Heart left ventricle (tissue), 16 donors: ENCODE measurements at places on chromosomes 11 and 22. TPM values are rescaled to one million over a fixed set of nuclear protein-coding genes. Genes with fewer than 3 reads are reported as not detected.

DNA sequence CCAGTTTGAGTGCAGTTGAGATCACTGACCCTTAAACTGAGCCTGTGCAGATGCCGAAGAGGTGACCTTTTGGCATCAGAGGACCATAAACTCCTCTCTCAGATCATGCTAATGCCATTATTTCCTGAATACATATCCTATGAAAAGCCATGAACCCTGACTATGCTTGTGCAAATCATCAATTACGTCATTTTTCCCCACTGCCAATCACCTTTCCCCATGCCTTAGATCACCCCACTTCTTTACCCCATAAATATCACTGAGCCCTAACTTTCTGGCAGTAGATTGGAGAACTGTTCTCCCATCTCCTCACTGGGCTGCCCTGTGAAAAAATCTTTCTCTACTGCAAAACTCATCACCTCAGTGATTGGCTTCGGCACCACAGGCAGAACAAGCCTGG, 32.9 kb downstream of the MTNR1B start:
- no peak for DNase-seq

- DNase-seq = no peak
These were observed 58.7 kb upstream of the B3GNT6 start for GRCh38 chr11:76975513-76975912.

DNA sequence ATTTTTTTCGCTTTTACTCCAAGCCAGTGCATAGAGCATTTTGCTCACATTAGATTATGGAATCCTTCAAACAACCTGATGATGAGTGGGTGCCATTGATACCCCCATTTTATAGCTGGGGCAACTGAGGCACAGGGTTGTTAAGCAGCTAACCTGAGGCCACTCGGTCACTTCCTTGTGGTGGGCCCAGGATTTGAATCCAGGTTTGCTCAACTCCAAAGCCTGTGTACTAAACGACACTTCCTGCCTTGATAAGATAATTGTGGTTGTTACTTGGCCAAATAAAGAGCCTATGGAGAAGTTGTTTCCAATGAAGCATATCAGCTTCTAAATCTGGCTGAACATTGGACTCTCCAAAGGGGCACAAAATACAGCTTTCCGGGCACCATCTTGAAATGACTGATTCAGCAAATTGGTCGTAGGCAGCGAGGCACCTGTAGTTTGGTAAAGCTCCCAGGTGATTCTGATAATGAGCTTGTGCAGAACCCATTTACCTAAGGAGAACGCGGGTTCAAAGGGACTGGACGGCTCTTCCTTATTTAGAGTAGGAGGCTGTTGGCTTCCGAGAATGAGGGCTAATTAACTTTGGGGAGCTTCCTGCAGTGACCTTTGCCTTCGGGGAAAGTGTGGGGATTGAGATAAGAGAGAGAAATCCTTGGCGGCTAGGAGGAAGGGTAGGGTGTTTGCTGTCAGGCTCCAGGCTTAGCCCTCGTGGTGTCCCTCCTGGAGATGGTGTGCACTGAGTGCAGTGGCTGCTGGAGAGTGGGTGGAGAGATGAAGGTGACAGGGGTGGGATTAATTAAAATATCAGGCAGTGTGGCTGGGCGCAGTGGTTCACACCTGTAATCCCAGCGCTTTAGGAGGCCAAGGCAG, 17.5 kb upstream of the EHF start:
- no peak for DNase-seq

DNA sequence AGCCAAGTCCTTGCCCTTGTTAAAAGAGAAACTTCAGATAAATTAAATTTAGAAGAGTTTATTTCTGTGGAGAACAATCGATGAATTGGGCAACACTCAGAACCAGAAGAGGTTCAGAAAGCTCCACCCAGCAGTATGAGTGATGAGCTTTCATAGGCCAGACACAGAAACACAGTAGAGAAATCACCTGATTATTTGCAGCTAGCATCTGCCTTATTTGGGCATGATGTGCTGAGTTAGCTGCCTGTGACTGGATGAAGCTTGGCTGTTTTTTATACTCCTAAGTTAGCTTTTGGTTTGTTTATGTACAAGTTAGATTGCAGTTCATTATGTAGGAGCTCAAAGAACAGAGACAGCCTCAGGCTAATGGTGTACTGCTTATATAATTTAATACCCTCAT, 269.5 kb upstream of the SESN3 start:
- no peak for DNase-seq

DNA sequence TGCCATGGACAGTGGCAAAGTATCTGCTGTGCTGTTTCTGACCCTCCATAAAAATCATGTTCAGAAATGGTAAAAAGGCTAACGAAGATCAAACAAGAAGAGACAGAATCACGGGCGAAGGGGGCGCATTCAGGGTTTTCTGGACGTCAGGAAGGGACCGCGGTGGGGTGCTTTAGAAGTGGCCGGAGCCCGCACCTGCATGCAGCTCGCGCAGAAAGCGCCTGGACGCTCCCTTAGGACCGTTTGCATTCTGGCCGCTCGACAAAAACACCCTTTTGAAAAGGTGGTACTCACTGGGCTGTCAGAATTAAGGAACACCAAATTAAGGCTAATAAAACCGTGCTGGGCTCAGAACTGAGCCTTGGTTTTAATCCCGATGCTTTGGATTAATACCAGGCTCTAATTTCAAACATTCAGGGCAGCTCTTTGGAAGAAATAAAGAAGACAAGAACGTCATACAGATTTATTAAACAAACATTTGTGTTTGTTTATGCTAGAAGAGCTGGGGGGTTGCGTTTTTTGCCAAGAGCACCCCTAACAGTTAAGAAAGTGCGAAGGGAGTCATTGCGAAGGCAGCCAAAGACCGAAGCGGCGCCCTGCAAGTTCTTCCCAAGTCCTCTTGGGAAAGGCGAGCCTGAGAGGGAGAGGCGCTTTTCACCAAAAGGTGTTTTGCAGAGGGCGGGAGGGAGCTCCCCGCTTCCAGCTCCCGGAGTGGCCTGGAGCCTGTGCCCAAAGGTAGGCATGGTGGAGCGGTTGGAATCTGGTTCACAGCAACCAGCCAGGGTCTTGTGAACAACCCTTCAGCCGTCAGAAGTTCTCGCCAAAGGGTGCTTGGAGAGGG, 47.7 kb upstream of the DBX1 start:
- no peak for DNase-seq

The TSPAN18 gene
- 47.6 TPM for total RNA-seq

The GDPD4 gene
- not detected for total RNA-seq

The SYT9 gene
- total RNA-seq = 0.27 TPM

The SYTL2 gene
- total RNA-seq = 6.3 TPM

The CHRM4 gene
- 0.27 TPM for total RNA-seq

The TSPAN32 gene
- 10.6 TPM for total RNA-seq

The EMID1 gene
- total RNA-seq = 1.1 TPM

The LIF gene
- total RNA-seq = 0.40 TPM

The ATM gene
- total RNA-seq = 32.8 TPM
